ENCODE measurements at places on chromosomes 2 and 18.
A peak's percentile ranks its signal among the peaks of the same experiment; 100 is the strongest.

DNA sequence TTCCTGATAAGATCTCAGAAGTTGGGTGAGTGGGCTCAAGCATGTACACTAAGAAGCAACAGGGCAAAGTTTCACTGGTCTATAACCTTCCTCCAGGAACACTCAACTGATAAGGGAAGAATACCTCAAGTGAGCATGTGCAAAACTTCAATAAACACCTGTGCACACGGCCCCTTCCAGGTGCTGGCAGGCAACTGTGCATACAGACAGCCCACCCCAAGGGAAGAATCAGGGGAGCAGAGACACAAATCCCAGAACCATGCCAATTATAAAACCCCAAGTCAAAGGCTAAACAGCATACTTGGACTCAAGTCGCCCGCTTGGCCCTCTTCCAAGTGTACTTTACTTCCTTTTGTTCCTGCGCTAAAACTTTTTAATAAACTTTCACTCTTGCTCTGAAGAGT, 85.9 kb upstream of the RTN4 start:
- no peak for DNase-seq

DNA sequence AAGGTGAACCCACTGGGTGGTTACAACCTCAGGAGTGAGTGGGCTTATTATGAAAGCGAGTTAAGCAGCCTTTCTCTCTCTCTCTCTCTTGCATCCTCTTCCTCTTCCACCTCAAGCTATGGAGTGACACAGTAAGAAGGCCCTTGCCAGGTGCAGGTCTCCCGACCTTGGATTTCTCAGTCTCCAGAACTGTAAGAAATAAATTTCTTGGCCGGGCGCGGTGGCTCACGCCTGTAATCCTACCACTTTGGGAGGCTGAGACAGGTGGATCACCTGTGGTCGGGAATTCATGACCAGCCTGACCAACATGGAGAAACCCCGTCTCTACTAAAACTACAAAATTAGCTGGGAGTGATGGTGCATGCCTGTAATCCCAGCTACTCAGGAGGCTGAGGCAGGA, 14.4 kb downstream of the MYCN start:
- DNase-seq, result no peak

- no peak for DNase-seq
These were observed 820.6 kb upstream of the PIK3C3 start for GRCh38 chr18:41134426-41134825.

DNA sequence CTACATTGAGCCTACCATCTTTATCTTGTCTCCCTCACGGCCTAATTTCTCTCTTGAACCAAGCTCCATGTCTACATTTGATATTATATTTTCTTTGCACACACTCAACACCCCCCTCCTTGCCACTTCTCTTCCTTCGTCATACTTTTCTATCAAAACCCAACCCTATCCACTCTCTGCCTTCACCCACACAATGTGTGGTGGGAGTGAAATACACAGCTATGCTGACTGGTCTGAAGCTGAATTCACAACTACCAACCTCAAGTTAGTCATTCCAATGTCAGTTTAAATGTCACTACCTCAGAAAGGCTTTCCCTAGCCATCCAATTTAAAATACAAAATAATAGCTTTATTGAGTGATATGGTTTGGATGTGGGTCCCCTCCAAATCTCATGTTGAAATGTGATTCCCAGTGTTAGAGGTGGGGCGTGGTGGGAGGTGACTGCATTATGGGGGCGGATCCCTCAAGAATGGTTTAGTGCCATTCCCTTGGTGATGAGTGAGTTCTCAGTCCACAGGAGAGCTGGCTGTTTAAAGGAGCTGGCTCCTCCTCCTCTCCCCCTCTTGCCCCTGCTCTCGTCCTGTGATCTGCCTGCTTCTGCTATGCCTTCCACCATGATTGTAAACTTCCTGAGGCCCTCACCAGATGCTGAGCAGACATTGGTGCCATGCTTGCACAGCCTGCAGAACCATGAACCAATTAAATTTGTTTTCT, 112.1 kb downstream of the DTNB start:
- no peak for DNase-seq

DNA sequence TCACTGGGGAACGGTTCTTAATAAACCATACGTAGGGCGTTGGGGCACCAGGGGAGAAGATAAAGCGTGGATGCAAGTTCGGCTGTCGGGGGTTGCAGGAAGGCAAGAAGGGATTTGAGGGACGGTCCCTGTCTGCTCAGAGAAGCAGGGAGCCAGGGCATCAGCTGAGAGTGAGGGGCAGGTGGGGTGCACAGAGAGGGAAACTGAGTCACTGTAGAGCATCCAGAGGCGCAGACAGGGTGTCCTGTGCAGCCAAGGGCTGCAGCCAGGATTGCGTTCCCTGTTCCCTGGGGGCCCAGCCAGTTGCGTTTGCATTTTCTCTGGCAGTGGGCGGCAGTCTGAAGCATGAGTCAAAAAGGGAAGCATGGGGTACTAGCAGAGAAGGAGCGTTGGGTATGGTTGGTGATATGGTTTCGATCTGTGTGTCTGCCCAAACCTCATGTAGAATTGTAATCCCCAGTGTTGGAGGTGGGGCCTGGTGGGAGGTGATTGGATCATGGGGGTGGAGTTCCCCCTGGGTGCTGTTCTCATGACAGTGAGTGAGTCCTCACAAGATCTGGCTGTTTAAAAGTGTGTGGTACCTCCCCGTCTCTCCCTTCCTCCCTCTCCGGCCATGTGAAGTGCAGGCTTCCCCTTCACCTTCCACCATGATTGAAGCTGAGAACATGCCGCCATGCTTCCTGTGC, 202.9 kb downstream of the NDUFA10 start:
- DNase-seq, result peak; percentile 79

DNA sequence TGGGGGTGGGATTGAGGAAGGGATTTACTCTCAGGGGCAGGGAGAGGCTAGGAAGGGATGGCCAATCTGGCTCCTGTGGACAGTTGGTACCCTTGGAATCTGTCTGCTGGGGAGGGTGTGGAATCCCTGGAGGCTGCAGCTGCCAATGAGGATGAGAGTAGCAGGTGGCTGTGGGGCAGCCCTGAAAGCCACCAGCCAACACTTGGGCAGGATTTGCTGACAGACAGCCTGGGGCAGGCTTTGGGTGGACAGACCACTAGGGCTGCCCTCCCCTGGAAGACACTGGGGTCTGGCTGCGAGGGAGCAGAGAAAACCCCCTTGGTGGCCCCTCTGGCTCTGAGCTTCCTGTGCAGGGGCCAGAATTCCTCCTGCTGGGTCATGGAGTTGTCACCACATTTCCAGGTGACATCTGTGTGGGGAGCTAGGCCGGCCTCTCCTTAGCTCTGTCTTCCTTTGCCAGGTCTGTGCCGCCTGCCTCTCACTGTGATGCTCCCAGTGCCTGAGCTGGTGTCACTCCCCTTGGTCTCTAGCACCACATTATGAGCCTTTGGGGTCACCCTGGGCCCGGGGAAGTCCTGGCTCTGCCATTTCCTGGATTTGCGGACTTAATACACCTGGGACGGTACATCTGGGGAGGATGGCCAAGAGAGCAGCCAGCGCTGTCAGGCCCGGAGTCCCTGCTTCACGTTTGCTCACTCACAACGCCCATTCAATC, 13.4 kb upstream of the ARHGEF4 start:
- no peak for DNase-seq

- DNase-seq, result no peak
These were observed 7.8 kb downstream of the RNF144A start for GRCh38 chr2:6924924-6925409.

GRCh38 chr2:177553176-177553884, 160.8 kb downstream of the AGPS start:
- DNase-seq, result no peak

- DNase-seq, result peak; percentile 88
These were observed 104.9 kb downstream of the ASAP2 start for GRCh38 chr2:9311488-9311887.

GRCh38 chr2:150931451-150931850, 330.2 kb downstream of the RBM43 start:
- no peak for DNase-seq

- no peak for DNase-seq
These were observed 1.9 kb downstream of the MCFD2 start for GRCh38 chr2:46913471-46914381.

- no peak for DNase-seq
These were observed 833 bp downstream of the AFG3L2 start for GRCh38 chr18:12376034-12376753.

- no peak for DNase-seq
These were observed at the start of gene DUSP2 for GRCh38 chr2:96145036-96145847. DUSP2 (minus strand) TSS chr2:96145440; CDS start chr2:96145354, 86 bp downstream.

- DNase-seq, result no peak
These were observed 97.9 kb upstream of the DLX2 start for GRCh38 chr2:172200495-172201085.

- no peak for DNase-seq
These were observed 25.4 kb downstream of the MAP4K4 start for GRCh38 chr2:101722864-101723263.

GRCh38 chr2:19879120-19879519, 22.7 kb downstream of the TTC32 start:
- DNase-seq, result peak; percentile 62

- DNase-seq, result peak; percentile 55
These were observed 9.4 kb downstream of the RNU2-63P start for GRCh38 chr2:88006912-88007439.

DNA sequence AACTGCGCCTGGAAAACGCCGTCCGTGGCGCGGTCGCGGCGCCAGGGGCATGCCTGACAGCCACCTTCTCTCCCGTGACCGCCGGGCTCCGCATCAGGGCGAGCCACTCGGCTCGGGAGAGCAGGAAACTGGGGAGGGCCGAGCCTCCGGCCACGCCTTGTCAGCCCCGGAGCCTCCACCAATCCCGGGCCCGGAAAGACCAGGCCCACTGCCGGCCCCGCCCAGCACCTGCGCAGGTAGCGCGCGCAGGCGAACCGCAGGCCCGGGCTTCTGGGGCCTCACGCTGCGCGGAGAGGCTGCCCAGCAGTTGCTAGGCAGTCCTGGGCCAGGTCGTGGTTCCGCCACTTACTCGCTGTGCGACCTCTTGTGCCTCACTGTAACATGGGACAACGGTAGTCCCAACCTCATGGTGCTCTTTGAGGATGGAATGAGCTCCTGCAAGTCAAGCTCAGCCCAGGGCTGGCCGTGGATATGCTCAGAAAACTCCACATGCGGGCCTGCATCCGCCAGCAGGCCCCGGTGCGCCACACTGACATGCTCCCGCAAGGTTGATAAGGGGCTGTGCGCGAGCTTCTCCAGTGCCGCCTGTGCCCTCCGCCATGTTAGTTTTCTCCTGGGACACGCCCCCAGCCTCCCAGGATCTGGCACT, 97.1 kb downstream of the INHBB start:
- no peak for DNase-seq

DNA sequence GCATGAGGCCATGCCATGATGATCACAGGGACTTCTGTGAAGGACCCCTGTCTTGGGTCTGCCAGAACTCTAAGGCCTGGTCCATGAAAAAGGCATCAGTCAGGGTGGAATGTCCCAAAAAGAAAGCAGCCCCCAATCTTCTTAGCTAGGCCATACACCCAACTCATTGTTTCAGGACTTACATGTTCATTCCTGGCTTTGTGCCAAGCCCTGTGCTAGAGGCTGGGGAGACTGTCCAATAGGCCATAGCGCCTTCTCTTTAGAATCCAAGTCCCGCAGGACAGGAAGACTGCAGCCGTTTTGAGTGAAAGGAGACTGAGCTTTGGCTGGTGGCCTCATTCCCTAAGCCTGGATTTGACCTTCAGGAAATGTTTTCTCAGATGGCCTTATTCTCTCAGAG, 247.3 kb downstream of the PRKCE start:
- no peak for DNase-seq

- no peak for DNase-seq
These were observed 209.0 kb downstream of the DYM start for GRCh38 chr18:49251451-49251850.

GRCh38 chr2:68185541-68186164, 28.0 kb downstream of the PNO1 start:
- no peak for DNase-seq

GRCh38 chr18:55588111-55588869, at the start of gene TCF4:
TCF4 (minus strand) TSS chr18:55588192; CDS start chr18:55587116, 1,076 bp downstream.
- DNase-seq, result no peak

- no peak for DNase-seq
These were observed 101.7 kb downstream of the COBLL1 start for GRCh38 chr2:164739966-164740365.

DNA sequence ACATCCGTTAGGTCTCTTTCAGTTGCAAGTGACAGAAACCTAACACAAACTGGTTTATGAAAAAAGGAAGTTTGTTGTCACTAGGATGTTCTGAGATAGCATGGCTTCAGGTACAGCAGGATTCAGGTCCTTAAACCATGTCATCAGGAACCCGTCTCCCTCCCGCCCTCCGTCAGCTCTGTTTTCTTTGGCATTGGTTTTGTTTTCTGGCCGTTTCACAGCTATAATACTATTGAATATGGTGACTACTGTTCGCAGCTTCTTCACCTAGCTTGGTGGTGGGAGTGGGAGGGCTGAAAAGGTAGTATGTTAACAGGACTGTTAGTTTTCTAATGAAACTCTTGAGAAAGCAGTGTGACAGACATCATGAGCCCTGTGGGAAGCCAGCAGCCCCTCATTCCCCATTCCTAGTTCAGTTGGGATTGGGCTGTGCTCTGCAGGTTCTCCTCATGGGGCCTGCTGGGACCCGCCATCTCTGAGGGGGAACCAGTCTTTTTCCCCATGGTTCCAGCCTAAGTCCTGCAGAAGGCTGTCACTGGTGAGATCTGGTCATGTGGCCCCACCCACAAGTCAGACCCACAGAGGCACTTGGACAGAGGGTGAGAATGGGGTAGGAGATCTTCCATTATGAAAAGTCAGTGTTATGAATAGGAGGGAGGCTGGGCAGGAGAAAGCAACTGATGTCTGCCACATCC, 12.1 kb downstream of the PTMA start:
- no peak for DNase-seq

- no peak for DNase-seq
These were observed 88.9 kb downstream of the SNTG2 start for GRCh38 chr2:1039549-1039948.

DNA sequence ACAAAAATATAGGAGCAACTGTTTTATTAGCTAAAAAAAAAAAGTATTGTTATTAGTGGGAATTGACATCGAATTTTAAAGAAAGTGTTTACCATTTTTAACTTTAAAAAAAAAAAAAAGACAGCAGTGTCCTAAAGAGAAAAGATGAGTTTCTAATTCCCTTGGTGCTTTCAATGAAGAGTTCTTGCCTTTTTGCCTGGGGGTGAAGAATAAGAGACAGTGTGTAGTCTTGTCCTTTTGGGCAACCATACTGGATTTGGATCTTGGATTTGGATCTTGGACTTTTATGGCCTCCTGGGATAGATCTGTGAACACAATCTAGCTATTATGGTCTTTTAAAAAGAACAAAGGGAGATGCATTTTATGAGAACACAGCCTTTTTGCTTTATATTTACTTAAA, 60.2 kb upstream of the GLS start:
- DNase-seq, result no peak

DNA sequence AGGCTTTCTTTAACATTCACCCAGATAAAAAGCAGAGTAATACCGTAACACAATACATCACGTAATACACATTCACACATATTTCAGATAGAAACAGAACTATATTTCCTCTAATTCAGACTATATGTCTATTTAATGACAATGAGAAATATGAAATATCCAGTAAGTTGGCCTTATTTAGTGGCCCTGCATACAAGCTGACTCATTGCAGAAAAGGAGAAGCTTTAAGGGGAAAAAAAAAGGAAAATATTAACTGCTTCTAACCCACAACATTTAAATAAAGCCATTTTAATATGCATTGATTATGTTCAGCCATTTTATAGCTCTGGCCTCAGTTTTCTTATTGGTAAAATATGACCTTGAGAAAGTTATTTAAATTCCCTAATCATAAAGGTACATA, 94.8 kb downstream of the PPP1R1C start:
- DNase-seq, result no peak
